Stimulated activated CD4-positive, alpha-beta T cell treated with anti-CD3 and anti-CD28 coated beads, TNF-alpha, amount 100 ng/mL, for 1 hour (primary cell): ENCODE measurements at places on chromosomes 2 and 18.

GRCh38 chr2:38417745-38418689 is 40.9 kb upstream of the ATL2 start:
- no peak for DNase-seq

DNA sequence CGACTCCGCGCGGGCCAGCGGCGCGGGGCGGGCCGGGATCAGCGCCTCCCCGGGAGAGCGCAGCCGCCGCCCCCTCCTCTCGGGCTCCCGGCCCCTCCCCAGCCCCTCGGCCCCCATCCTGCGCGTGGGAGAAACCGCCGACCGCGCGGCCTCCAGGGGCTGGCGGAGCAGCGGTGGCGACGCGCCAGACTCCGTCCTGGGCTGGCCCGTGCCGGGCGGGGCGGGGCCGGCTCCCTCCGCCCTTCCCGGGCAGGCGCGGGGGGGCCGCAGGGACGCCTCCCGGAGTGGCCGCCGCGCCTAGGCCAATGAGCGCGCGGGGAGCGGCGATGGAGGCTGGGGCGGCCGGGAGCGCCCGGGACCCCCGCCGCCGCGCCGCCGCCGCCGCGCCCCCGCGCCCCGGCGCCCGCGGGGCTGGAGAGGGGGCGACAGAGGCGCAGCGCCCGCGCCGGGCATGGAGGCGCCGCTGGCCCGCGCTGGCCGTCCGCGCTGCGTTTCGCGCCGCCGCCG is 49.1 kb downstream of the KCNIP3 start:
- DNase-seq = no peak

DNA sequence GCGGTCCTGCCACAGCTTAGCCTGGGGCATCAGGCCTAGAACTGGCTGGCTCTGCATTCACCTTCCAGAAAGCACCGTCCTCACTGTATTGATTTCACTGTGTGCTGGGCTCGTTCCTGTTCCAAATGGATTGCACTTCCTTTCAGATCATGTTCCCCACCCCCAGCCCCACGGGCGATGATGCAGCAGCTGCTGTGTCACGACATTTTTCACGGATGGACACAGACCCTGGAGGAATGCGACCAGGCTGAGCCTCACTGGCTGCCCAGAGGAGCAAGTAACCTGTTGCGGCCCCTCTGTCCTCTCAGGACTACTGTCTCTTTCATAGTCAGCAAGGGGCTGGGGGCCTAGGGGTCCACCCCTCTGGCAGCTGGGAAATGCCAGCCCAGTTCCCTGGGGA is 50.3 kb downstream of the CAPN13 start:
- DNase-seq = no peak

- no peak for DNase-seq
These were observed 82.4 kb downstream of the CTIF start for GRCh38 chr18:48621240-48621639.

DNA sequence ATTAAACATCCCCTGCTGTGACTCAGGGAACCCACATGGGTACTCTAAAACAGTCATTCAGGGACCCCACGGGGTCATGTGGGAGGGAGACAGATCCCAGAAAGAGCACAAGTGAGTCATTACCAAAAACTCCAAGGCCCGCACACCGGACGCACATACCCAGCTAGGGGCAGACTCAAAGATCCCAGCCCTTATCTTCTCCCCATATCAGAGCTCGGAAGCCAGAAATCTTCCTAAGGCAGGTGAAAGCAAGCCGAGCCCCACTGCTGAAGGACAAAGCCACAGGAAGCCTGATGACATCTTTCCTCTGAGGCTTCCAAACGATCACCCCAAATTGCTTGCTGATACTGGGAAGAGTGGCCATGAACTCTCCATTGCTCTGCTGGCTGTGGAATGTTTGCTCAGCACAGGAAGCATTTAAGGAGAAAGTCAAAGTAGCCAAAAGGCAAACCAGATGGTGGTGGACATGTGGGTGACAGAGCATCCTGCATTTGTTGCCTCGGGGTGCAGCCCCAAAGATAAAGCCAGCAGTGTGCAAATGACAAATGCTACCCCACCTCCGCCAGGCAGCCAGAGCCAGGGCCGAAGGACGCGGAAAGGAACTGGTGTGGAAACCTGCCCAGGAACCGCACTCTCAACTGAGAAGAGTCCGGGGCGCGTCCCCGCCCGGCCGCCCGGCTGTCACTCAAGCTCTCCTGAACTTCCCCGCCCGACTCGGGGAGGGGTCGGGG is 784 bp downstream of the ACTR1B start:
- DNase-seq = peak; percentile 56

- no peak for DNase-seq
These were observed 107.9 kb upstream of the PARD3B start for GRCh38 chr2:204437408-204437807.
